ENCODE measurements at places on chromosomes 16 and 17.

- no peak for DNase-seq
Observed at GRCh38 chr17:57615836-57616757, 129.0 kb downstream of the CCDC182 start.

DNA sequence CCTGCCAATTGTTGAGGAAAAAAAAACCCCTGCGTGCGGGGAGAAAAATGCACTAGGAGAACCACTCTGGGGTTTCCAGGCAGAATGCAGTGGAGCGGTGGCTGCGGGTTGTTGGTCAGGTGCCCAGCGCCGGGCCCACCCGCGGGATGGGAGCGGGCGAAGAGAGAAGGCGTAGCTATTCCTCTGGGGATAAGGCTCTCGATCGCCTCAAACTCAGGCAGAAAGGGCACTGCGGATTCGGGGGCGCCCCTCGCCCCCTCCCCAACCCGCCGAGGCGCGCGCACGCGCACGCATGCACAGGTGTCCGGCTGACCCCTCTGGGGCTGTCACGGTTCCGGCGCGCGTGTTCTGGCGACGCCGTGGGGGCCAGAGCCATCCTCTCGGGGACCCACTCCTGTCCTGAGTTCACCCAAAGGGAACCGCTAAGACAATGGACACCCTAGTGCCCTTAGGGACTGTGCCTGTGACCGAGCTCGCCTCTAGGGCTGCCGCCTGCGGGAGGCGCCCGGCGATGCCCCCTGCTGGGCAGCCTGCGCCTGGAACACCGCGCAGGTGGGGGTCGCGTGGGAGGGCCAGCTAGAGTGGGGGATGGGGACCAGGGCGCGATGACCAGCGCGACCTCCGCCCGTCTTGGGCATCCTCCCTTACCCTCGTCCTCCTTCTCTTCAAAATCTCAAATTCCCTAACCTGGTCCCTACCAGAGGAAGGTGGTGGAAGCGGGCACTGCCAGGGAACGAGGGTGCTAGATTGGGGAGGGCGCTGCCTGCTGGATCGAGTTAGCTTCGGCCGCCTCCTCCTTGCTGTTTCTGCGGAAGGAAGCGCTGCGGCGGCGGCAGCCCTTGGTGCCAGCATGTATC lies 14.4 kb upstream of the CBX8 start:
- DNase-seq, result peak; percentile 95

DNA sequence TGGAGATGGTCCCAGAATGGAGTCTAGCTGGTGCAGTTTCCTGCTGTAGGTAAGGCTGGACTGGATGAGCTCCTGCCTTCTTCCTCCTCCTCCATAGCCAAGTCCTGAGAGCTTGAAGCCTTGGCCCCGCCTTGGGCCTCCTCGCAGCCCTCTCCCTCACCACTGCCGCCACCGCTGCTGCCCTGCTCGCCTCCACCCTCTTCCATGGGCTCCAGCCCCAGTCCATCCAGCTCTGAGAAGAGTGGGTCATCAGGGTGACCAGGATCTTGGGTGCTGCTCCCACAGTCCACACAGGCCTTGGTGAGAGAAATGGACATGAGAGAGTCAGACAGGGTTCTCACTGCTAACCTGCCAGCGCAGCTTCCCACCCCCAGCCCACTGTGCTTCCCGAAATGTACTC lies 11.2 kb downstream of the PER1 start:
- DNase-seq, result no peak

- DNase-seq, result no peak
Observed at GRCh38 chr17:79655672-79656290, 44.9 kb upstream of the RBFOX3 start.

GRCh38 chr17:68205808-68206720 lies 41.8 kb upstream of the AMZ2 start:
- no peak for DNase-seq

DNA sequence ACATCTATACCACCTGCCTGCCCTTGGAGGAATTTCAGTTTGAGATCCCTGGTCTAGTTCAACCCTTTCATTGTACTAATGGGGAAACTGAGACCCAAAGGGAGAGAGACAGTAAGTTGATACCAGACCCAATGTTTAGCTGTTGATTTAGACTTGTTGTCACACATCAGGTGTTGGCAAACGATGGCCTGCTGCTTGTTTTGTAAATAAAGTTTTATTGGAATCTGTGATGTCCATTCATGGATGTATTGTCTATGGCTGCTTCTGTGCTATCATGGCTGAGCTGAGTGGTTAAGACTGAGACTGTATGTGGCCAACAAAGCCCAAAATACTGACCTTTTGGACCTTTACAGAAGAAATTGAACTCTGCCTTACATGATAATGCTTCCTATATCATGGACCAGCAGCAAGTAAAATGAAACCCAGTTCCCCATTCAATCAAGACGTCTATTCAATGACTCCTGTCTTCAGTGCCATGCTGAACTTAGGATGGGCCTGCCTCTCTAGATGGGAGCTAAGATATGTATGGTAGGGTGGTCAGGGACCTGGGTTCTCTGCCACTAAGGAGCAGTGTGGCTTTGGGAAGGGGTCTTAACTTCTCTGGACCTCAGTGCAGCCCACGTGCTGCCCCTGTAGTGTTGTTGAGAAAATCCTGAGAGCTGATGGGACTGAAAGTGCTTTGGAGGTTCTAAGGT lies 111.0 kb downstream of the IRX5 start:
- no peak for DNase-seq

DNA sequence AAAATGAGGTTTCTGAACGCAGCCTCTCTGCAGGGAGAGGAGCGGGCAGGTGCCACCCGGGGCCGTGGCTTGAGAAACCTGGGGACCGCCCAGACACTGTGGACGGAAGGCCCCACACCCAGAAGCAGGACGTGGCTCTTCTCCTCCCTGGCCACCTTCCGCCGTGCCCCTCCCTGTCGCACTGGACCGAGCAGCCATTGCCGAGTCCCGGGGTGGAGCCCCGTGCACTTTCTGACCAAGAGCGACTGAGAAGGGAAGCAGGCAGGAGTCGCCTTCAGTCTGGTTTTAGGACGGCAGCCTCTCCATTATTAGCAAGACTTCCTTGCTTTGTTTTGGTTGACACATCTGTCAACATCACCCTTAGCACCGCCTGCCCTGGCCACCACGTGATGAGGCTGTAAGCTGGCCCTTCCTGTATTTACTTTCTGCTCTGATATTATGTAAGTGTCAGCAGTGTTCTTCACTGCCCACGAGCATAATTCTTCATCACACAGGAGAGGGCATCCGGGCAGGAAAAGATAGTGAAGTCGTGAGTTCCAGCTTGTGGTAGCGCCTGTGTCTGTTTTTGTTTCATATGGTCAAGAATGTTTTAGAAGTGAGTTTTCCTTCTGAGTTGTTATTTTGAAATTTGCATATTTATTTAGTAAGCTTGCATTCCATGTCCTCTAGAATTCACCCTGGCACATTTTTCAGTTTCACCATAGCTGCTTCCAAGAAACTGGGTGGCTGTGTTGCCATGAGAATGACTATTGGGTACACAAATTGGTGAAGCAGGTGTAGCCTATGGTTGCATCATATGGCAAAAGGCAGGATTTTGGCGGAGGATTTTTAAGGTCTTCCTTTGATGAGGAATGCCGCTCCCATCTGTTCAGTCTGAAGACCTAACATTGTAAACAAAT lies 1.0 kb downstream of the HERPUD1 start:
- DNase-seq, result peak; percentile 53

- no peak for DNase-seq
Observed at GRCh38 chr16:10261077-10261476, 78.8 kb upstream of the GRIN2A start.

- DNase-seq, result no peak
Observed at GRCh38 chr17:74916136-74916850, 6.8 kb downstream of the USH1G start.

All from D341Med (cell line).